ENCODE measurements at places on chromosomes 6 and 20.

- DNase-seq: no peak
These were observed 99.2 kb upstream of the SYNDIG1 start for GRCh38 chr20:24370249-24370648.

- no peak for DNase-seq
These were observed 133.6 kb downstream of the DNAH8 start for GRCh38 chr6:38848760-38849159.

DNA sequence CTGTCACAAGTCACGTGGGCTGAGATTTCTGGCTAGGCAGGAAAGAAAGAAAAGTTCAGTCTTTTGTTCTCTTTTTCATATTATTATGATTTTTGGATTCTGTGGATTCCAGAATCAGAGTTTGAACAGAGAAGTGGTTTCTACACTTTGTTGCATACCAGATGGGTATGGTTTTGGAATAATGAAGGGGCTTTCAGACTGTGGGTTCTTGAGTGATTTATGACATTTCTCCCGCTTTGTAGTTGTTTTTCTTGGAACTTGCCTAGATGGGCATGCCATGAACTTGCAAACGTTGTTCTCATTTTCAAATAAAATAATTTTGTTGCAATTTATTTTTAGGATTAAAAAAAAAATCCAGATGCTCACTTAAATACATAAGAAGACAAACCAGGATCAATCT, 34.4 kb downstream of the CBFA2T2 start:
- DNase-seq: no peak

- peak; percentile 89 for DNase-seq
These were observed at the start of gene MCM9 for GRCh38 chr6:118934461-118935330. Gene MCM9 (minus strand): TSS chr6:118935159. CDS start chr6:118931723, 3,436 bp downstream.

DNA sequence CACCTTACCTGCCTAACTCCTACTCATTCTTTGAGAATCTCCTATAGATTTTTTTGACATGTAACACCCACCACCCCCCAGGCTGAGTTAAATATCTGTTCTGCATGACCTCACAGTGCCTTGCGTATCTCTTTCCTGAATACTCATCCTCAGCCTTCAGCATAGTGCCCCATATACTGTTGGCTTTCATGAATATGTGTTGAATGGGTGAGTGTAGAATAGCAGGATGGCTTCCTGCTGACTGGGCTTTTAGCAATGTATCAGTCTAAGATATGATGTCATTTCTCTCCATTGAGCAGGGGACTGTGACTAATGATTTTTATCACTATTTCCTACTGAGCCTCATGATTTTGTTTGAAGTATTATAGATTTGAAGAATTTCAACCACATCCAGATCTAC, 361.6 kb upstream of the MARCKS start:
- DNase-seq: no peak

DNA sequence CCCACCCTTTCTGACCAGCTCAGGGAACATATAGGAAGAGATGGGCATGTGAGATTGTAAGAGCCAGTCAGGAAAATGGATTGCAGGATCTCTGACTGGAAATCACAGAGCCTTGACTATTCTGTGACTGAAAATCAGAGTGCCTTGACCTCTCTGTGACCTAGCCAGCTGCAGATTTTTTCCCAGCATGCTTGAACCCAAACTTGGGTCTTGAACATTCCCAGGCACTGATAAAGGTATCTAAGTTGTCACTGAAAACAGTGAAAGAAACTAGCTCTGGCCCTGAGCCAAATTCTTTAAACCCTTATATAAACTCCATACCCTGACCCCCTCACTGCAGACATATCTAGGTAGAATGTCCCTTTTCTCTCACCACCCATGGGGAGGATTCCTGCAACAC, 2.3 kb upstream of the ZNF165 start:
- DNase-seq: no peak

DNA sequence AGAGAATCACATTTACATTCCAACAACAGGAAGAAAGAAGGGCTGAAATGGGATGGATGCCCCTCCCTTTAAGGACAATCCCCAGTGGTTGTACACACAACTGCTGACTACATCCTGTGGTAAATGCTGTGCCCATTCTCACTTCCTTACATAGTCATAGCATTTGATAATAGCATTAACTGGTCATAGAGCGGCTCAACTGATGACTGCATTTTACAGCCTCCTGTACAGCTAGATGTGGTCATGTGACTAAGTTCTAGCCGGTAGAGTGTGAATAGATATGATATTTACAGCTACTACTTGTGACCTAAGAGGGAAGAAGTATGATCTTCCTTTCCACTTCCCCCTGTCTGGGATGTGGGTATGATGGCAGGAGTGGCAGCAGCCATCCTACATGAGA, 24.7 kb downstream of the KCNK17 start:
- no peak for DNase-seq

DNA sequence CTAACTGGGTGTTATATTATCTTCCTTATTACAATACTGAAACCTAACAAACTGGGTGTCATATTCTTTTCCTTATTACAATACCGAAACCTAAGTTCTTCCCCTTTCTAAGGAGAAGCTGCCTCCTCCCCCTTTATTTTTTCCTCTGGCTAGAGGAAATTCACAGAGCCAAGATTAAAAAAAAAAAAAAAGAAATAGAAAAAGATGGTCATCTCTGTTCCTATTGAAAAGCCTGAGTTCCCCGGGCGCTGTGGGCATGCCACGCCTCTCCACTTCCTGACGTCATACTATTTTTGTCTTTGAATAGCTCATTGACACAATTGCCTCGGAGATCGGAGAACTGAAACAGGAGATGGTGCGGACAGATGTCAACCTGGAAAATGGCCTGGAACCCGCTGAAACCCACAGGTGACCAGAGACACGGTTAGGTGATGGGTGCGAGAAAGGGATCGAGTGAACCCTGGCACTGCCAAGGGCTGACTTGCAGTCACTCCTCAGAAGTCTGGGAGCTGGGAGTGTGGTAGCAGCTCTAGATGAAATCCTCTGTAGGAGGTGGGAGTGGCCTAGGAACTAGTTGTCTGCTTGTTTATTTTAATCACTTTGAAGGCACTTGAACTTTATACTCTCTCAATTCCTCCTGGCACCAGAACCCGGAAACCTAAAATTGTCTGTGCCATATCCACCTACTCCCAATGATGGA, 82.2 kb upstream of the NAA20 start:
- DNase-seq: peak; percentile 10

GRCh38 chr20:62929051-62929538, 2.8 kb upstream of the DIDO1 start:
- peak; percentile 59 for DNase-seq

GRCh38 chr6:68652117-68652536, 17.0 kb downstream of the ADGRB3 start:
- no peak for DNase-seq

DNA sequence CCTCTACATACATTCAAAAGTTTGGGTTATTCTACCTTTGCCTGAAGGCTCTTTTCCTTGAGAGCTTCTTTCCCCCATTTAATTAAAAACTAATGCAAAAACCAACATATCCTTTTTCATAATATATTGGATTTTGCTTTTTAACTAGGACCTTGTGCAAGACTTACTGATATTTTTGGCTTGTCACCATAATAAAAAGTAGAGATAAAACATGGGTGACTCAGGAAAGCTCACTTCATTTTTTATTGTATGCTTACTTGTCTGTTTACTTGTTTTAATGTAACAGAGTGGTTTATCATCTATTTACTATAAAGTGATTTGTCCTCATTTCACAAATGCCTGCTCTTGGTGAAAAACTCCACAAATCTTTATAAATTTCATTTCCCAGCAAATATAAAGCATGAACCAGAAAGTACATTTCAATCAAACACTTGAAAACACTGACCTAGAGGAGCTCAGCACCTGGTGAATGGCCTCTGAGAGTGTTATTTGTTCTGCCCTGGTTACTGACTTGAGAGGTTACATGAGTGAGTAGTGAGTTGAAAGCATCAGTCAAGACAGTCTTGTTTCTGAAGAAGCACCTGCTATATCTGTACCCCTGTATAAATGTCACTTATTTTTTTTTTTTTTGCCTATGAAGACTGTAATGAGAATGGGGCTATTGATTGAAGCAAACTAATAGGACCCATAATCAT, 20.8 kb downstream of the ADGRG6 start:
- DNase-seq: no peak

DNA sequence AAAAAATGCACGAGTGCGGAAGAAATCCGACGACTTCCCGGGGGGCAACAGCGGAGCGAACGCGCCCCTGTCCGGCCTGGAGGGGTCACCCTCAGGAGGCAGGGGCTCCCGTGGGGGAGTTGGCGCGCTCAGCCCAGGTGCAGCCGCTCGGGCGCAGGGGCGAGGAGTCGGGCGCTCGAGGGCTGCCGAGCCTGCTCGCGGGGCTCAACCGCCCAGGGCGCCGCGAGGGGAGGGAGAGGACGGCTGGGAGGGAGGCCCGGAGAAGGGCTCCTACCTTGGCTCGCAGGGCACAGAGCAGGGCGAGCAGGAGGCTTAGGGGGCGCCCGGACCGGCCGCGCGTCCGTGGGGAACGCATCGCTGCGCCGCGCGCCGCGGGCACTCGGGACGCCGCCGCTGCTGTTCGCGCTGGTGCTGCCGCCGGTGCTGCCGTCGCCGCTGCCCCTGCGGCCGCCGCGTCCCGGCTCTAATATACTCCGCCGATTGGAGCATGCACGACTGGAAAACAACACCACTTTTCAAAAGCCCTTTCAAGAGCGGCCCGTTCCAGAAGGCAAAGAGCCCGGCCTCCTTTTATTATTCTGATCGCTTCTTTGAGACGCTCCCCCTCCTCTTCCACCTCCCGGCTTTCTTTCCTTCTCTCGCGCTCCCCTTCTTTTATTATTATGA, 490 bp downstream of the JAG1 start:
- peak; percentile 17 for DNase-seq

DNA sequence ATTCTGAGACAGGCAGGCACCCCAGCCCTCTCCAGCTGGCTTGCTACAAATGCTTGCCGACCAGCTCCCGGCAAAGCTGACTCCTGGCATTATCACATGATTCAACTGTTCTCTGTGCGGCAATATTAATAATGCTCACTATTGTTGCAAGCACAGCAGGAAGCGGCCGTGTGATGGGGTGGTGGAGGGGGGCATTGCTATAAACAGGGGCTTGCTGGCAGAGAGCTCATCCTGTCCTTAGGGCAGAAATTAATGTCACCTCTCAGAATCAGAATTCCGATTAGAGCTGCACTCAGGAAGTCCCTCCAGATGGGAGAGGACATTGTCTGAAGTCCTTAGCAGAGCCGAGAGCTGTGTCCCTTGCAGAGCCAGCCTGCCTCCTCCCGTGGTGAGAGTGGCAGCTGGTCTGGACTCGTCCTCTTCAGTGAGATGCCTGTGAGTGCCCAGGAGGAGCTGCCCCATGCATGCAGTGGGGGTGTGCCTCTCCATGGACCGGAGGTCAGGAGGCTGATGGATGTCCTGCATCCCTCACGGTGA, 162.5 kb downstream of the CDH4 start:
- DNase-seq: no peak

DNA sequence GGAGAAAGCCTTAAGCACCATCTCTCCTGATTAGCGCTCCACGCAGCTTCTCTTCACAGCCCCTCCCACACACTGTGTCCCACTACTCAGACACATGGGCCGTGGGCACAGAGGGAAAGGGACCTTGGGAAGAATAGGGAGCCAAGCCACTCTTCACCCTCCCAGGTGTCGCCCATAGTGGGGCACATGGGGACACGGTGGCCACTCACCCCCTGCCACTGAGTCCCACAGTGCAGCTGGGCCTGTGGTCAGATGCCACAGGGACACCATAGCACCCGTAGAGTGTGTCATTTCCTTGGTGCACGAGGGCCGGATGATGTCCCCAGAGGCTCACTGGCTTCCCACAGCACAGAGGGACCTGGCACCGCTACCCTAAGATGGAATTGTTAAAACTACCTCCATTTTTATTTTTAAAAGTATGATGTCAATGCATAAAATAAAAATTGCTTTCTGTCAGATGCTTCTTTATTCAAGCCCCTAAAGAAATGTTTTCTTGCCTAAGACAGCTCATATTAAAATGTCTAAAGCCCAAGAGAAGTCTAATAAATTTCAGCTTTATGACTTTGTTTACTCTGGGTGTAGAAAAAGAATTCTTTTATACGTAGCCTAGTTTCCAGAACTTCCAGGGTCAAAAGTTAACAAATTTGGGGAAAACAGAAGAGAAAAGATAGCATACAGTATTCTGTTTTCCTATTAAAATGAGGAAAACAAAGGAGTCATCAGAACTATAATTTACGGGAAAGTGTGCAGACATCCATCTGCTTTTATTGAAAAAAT, 191.0 kb upstream of the SNX9 start:
- no peak for DNase-seq

GRCh38 chr6:15036690-15037245, 209.1 kb upstream of the JARID2 start:
- DNase-seq: no peak

- no peak for DNase-seq
These were observed 30.3 kb upstream of the POPDC3 start for GRCh38 chr6:105209950-105210706.

- no peak for DNase-seq
These were observed 60.3 kb upstream of the TMEM181 start for GRCh38 chr6:158499601-158500000.

DNA sequence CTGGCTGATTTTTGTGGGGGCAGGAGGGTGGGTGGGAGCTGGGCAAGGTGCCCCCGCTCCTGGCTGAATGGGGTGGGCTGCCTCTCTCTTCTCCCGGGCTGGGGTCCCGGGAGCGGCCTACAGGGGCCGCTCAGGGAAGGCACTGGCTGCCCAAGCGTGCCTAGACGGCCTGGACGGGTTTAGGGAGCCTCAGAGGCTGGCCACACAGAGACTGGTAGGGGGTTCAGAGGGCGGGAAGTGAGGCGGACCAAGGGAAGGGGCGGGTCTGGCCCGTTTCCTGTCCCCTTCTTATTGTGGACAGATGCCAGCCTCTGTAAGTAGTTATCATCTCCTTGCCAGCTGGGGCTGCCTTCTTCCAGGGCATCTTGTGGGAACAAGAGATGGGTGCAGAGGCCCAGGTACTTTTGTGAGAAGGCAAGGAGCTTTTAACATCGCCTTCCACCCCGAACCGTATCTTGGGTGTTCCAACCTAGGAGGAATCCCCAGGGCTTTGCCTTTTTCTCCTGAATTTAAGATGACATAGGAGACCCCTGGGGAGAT, 437 bp downstream of the CD40 start:
- peak; percentile 24 for DNase-seq

GRCh38 chr6:106732376-106732940, 103.1 kb downstream of the QRSL1 start:
- DNase-seq: no peak

GRCh38 chr20:21262812-21263211, 40.3 kb upstream of the XRN2 start:
- no peak for DNase-seq

DNA sequence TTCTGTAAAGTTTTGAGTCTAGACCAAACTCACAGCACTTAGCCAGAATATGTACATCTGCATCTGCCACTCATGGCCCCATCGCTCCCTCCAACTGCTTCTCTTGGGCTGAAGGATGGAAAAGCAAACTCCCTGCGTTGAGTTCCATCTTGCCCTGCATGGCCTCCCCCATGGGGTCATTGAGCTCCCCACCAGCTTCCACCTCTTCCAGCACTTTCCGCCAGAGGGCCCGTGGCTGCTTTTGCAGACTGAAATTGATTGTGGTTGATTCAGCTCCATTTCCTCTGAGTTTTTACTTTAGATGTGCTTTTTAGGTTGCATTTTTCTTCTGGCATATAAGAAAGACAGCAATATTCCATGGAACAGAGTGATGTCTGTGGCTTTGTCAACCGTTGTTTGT, 263.1 kb downstream of the ESR1 start:
- no peak for DNase-seq

- no peak for DNase-seq
These were observed 36.7 kb downstream of the KIF6 start for GRCh38 chr6:39688494-39688893.

All from activated naive CD4-positive, alpha-beta T cell treated with anti-CD3 and anti-CD28 coated beads for 36 hours (primary cell).